ENCODE measurements at places on chromosomes 11 and 22.

DNA sequence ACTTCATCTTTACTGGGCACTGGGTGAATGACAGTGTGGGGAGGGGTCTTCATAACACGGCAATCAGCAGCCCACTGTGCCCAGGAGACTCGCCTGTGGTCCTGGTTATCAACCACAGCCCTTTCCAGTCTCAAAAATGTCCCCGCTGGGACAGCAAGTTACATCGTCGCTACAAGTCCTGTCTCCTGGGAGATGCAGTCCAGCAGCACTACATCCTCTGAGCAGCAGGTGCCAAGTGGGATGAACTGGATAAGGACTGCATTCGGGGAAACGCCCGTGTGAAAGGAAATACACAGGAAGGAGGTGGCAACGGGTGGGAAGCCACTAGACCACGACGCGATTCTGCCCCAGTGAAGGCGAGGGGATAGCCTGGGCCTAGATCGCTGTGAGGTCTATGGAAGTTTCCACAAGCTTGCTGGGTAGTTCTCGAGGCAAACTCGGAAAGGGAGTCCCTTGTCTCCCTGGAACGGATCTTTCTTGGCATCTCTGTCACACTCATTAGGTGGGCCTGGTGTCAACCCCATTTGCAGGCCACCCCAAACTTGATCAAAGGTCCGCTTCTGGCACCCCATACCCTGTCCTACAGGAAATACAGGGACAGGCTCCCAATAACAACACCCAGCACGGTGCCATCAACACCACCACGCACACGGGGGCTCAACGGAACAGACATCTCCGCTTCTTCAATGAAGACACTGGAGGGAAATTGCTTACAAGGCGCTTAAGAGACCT lies 4.4 kb downstream of the ASCL2 start:
- DNase-seq: no peak

DNA sequence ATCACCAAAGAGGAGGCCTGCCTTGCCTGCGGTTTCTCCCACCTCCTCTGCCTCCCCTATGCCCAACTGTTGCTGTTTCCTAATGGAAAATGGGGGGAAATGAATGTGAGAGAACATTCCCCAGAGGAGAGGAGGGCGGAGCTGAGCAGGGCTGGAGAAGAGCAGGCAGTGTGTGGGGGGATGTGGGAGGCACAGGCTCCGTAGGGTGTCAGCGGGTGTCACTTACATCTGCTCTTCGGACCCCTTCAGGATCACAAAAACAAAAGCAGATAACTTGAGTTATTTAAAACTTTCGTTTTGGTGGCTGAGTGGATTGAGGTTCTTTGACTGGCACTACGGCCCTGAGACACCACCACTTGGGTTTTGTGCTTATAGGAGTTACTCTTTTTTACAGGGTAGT lies 93.8 kb downstream of the CEP164 start:
- DNase-seq: no peak

DNA sequence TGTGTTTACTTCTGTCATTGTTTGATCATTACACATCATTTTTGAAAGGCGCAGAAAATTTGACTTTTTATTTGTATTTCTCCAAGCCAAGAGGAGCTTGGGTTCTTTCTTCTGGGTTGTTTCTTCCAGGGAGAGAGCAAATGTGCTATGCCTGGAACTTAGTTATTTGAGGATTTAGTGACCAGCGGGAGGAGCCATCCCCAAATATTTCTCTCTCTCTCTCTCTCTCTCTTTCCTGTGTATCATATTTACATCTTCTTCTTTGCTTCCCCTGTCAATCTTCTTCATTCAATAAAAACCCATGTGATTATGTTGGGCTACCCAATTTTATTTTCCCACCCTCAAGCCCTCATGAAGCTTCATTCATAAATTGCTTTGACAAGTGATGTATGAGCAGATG lies 534.5 kb downstream of the LRRC4C start:
- no peak for DNase-seq

DNA sequence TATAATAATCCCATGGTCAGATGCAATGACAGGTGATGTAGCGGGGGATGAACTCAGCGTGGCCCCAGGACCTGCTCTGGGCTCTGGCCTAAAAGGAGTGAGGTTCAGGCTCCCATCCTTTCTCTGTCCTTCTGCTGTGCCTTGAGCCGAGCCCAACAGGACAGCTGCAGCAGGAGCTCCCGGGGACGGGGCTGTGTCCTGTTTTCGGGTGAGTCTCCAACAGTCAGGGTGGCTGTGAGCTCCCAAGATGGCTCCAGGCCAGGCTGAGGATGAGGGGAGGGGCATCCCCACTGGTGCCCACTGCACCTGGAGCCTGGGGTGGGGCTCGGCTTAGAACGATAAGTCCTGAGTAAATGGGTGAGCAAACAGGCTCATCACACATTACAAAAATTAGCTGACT lies 1385.0 kb downstream of the BRD1 start:
- no peak for DNase-seq

DNA sequence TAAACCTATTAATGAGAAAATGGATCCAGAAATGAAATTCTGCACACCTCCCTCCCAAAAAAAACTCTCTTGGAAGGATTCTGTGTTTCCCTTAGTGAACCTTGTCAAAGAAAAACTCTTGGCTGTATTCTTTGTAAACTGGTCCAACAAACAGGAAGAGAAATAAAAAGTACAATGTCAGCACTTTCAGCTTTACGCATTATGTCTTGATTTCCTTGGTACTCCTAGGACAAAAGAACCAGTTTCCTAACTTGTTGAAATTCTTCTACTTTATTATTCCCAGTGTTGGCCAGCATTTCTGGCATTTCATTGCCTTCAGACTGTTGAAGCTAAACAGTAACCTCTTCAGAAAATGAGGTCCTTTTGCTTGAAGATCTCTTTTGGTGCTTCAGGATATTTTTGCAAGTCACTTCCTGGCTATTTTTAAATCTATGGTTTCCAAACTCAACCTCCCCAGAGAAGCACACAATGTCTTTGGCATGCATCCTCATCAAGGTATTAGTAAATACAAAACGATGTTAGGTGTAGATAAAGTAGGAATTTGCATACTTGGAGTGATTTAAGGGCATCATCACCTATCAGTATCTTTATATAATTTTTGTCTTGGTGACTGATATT lies 342.7 kb downstream of the AASDHPPT start:
- no peak for DNase-seq

DNA sequence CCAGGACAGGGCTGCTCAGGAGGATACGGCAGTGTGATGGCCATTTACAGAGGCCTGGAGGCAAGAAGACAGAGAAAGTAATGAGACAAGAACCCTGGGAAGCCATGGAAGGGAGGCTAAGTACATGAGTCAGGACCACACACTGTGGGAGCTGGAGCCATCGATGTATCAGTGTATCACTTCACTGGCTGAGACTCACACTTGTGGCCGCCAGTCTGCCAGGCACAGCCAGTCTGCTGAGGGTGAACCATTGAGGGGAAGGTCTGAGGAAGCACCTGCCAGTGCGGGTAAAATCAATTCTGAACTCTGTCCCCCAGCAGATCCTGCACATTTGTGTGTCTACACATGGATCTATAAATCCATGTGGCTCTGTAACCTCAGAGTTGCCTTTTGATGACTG lies 195.6 kb downstream of the GRIK4 start:
- no peak for DNase-seq

DNA sequence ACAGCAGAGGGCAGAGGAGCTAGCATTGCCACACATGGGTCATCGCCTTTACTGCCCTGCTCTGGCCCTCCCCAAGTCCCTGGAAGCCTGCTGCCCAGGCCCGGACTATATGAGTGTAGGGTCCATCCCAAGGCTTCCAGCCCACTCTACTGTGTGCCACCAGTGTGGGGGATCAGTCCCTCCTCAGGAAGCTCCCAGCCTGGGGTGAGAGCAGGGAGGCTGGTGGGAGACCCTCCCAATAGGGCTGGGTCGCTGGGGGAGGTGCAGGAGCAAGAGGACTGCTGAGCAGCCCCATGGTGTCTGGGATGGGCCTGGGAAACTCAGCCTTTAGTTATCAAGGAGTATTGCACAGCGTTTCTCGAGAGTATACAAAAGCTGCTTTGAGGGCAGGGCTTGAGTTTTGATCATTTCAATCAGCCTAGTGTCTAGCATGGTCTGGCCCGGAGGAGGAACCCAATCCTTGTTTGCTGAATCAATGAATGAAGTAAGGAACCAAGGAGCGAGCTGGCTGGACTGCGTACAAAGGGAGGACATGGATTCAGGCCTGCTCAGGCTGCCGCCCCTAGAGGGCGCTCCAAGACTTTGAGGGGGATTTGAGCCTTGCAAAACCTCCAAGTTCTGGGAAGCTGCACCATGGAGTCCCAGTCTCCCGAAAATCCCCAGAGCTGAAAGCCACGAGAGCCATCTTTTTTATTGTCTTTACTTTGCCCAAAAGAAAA lies 89.0 kb upstream of the PARVA start:
- DNase-seq: peak; percentile 18

DNA sequence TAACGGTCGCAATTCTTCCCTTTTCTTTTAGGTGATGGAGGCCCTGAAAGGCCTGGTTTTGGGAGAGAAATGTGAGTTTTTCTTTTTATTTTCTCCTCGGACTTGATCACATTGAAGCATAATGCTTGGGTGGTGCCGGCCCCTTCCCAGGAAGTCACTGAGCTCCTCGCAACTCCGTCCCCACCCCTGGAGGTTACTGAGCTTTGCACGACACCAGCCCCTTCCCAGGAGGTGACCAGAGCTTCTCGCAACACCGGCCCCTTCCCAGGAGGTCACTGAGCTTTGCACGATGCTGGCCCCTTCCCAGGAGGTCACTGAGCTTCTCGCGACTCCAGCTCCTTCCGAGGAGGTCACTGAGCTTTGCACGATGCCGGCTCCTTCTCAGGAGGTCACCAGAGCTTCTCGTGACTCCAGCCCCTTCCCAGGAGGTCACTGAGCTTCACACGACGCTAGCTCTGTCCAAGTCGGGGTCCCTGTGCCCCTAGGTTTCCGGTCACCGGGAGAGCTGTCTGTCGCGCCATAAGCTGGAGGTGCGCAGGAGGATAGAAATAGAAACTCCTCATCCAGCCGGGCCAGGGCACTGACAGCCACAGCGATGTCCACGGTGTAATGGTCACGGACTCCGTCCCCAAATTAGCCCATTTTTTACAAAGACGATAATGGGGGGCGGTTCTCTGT lies 586.4 kb downstream of the BRD1 start:
- no peak for DNase-seq

DNA sequence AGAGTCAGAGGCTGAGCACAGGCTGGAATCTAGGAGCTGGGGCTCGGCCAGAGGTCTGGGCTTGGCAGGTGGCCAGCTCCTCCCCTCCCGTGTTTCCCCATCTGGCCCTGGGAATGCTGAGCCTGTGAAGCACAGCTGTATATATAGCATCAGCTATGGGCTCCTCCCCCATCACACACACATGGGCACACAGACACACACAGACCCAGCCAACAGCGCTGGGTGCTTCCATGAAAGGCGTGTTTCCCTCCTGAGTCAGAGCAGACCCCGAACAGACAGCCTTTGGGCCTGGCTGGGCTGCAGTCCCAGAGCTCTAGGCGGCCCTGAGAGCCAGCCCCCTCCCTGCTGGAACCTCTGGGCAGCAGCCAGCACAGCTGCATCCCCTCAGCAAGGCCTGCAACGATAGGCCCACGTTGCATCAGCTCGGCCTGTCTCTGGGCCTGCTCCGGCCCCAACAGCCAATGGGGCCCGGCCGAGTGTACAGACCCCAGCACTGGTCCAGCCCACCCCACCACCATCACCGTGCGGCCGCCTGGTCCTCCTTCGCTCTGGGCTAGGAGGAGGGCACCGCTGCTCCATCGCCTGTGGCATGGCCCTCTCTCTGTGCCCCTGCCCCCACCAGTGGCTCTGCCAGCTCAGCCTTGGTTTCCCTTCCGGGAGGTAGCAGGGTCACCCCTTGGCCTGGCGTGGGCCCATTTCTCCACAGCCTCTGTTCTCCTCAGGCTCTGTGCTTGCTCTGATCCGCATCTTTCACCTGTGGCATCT lies 7.6 kb upstream of the SERPINH1 start:
- DNase-seq: no peak
